ENCODE measurements at places on chromosomes 6 and 20.

DNA sequence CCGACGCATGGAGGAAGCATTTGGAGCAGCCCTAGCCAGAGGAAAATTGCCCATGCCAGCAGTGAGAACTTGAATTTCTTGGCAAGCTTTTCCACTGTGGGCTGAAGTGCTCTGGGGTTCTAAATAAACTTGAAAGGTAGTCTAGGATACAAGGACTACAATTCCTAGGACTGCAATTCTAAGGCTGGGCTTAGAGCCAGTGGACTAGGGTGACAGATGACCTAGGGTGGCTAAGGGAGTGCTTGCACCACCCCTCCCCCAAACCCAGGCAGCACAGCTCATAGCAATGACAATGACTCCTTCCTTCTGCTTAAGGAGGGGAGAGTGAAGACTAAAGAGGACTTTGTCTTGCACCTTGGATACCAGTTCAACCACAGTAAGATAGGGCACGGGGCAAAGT, 122.3 kb downstream of the THBS2 start:
- no peak for DNase-seq

- no peak for DNase-seq
Observed at GRCh38 chr20:22260506-22260905, 323.9 kb downstream of the FOXA2 start.

GRCh38 chr6:69578361-69578890, 218.4 kb downstream of the LMBRD1 start:
- no peak for DNase-seq

DNA sequence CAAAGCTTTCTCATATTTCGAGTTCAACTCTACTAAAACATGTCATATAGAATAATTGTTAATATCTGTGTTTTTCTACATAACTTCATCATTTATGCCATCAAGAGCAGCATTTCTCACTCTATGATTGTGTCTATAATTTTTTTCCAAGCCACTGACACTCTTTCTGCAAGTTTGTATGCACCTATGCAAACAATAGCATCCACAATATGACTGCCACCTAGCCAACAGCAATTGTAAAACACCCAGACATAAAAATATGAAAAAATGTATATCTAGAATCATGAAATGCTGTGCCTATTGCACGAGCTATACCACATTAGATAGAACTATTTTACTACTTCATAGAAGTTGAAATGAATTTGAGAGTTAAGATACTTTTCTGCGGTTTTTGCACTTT, 286.5 kb upstream of the MARCKS start:
- no peak for DNase-seq

DNA sequence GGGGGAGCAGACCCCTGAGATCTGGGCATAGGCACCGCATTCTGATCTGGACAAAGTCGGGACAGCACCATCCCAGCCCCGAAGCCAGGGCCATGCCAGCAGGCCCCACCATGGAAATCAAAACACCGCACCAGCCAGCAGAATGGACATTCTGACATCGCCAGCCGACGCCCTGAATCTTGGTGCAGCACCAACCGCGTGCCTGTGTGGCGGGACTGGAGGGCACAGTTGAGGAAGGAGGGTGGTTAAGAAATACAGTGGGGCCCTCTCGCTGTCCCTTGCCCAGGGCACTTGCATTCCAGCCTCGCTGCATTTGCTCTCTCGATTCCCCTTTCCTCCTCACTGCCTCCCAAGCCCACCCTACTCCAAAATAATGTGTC, 2.0 kb downstream of the NNAT start:
- no peak for DNase-seq

DNA sequence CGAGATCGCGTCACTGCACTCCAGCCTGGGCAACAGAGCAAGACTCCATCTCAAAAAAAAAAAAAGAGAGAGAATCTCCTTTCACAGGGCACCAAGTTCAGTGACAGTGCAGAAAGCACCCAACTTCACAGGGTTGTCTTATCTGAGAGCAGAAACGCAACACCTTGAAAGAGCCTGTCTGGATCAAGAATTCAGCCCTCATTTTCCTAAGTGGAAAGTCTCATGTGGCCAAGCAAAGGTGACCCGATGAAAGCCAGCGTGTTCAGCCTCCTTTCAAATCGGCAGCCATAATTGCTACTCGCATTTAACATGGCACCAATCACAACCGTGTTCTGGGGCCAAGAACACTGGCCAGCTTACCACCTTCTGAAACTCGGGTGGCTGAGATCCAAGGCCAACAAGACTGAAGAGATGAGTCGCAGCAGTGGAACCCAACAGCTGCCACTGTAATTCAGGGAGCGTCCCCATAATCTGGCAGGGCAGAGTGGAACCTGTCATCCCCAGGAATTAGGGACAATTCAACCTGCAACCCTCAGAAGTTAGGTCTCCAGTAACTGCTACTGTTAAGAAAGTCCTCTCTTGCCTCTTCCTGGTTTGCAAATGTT, 536.7 kb upstream of the JARID2 start:
- DNase-seq, result no peak

DNA sequence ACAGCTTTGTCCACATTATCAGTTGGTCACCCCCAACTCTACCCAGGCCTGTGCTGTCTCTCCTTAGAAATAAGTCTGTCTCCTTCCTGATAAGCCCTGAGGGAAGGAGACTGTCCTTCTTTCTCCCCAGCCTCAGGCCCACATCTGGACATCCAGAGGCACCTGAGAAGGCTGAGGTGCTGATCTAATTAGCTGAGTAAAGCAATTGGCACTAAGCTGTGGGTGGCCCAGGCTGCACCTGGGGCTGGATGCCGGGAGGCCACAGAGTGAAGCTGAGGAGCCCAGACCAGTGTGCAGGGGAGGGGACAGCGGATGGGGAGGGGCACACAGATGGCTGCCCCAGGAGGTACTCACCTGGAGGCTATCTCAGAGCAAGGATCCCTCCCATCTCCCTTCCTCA, 26.2 kb upstream of the BMP7 start:
- no peak for DNase-seq

DNA sequence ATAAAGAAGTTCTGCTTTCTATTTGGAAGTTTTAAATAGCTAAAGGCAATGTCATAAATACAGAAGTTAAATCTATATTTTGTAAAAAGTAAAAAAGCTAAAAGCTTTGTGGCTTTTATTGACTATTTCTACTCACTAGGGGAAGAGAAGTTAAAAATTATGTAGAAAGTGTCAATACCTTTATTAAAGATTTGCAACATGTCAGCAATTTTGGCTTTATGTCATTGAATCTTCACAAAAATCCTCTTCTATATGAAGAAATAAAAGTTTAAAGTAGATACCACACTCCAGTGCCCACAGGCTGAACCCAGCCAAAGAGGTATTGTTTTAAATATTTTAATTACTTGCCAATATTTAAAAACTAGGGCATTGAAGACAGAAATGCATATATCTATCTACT, 160.6 kb upstream of the HSF2 start:
- DNase-seq, result no peak

DNA sequence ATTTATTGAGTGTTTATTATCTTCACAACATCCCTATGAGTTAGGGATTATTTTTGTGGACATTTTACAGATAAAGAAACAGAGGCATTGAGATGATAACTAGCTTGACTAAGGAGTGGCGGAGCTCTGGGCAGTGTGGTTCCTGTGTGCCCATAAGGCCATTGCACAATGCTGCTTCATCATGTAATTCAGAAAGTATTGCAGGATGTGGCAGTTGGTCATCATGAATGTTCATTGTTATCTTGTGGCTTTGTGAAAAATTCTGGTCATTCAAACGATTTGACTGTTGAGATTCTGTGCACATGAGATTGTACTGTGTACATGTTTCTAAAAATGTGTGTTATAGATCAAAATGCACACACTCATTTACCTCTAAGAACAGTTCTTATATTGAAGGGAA, 150.8 kb downstream of the ESR1 start:
- no peak for DNase-seq

- DNase-seq, result no peak
Observed at GRCh38 chr20:25247000-25247517, 826 bp upstream of the PYGB start.

GRCh38 chr6:52697903-52698302, 27.0 kb downstream of the TMEM14A start:
- DNase-seq, result no peak

DNA sequence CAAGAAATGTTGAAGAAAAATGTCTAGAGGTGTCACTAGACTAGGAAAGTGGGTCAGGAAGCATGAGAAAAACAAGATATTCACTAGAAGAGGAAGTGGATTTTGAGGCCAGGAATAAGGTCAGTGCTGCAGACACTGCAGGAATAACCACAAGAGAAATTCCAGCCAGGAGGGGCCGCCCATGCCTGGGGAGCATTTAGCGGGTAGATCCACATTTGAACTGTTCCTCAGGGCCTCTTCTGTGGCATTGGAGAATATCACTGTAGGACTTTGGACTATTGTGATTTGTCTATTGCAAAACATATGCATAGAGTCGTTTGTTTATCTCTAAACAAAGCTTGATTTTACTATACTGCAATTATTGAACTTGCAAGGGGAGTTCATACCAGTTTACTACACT, 49.6 kb upstream of the CCDC28A start:
- no peak for DNase-seq

DNA sequence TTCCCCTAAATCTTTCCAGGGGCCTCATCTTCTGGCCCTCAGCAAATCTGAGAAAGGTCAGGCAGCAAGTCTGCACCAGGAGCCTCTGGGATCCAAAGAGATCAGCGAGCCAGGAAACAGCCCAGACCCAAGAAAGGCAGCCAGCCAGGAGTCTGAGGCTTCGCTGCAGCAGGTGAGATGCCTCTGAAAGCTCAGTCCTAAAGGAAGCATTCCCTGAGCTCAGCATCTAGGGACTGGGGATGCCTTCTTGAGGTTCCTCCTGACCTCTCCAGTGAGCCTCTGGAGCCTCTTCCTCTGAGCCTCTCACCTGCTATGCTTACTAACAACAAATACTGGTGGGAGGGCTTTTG, 118.8 kb upstream of the MAFB start:
- no peak for DNase-seq

DNA sequence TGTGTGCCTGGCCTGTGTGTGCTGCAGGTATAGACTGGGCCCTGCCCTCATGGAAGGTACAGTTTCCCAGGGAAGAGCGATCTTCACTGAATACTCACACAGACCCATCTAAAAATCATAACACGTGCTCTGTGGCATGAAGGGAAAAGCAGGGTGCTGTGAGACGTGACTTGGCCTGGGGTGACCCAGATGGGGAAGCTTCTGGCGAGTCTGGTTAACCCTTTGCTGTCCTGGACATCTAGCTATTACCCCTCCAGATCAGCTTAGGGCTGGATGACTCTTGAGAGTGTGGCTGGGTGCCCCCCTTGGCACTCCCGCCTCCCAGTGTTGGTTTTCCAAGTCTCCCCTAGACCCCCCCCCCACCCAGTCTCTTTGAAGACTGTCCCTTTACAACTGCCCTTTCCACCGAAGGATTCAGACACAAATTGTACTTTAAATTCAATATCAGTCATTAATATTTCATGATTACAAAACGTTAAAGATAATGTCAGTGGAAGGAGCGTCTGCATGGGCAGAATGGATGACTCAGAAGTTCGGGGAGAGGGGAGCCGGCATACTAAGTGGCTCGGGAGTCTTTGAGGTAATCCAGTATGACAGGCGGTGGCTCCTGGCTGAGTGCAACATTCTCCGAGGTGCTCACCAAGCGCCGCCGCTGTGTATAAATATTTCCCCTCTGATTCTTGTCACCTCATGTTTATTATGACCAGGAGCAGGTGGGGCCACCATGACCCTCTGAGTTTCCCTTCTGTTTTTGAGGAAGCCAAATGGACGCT, 77.3 kb downstream of the CD40 start:
- no peak for DNase-seq

- no peak for DNase-seq
Observed at GRCh38 chr6:20582586-20583443, 48.6 kb downstream of the CDKAL1 start.

DNA sequence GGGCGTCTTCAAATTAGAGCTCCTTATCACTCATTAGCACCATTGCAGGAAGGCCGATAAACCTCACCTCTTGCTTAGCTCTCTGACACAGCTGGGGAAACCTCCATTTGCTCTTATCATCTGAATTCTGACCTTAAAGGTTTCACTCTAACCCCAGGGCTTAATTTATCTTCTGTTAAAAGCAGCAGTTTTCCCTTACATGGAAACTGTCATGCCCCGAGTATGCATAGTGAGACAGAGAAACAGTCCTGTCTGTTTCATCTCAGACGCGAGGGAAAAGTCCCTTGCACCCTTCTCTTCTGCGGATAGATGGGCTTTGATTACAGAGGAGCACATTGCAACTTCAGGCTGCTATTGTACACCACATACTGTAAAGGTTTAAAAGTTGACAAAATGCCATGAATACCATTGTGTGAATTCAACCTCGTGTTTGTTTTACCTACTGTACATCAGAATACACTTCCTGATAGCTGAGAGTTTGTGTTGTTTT, 191.5 kb upstream of the BMP2 start:
- no peak for DNase-seq

GRCh38 chr6:30782425-30783014, 38.2 kb upstream of the IER3 start:
- DNase-seq, result no peak

DNA sequence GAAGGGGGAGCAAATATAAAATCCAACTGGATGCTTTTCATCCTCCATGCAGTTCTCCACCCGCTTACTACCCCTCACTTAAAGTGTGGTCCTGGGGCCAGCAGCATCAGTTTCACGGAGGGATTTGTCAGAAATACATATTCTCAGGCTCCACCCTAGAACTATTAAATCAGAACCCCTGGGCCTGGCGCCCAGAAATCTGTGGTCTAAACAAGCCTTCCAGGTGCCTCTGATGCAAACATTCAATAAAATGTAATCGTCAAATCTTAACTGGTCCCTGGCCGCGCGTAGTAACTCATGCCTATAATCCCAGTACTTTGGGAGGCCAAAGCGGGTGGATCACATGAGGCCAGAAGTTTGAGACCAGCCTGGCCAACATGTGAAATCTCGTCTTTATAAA, 47.7 kb downstream of the ATXN1 start:
- DNase-seq, result no peak

- no peak for DNase-seq
Observed at GRCh38 chr6:157120534-157121232, 202.6 kb downstream of the TMEM242 start.

DNA sequence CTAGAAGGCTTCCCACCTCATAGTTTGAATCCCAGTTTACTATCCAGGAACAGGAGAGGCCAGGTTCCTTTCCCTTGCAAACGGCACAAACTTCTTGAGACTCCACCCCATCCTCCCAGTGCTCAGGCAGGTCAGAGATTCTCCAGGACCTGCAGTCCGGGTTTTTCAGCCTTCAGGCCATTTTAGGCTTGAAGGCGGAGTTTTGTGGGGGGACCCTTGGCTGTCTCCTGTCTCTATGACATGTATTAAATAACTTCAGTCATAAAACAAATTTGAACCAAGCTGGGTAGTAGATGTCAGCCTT, 230.1 kb downstream of the NFATC2 start:
- DNase-seq, result no peak

GRCh38 chr6:53290537-53291510, 57.9 kb downstream of the ELOVL5 start:
- no peak for DNase-seq

All from type B pancreatic cell (in vitro differentiated cells).